ENCODE measurements at places on chromosomes 6 and 20.

GRCh38 chr20:30910937-30911725 is 346.3 kb upstream of the DEFB115 start:
- no peak for DNase-seq

- DNase-seq: no peak
These were observed 240.0 kb downstream of the FOXC1 start for GRCh38 chr6:1849691-1850090.

DNA sequence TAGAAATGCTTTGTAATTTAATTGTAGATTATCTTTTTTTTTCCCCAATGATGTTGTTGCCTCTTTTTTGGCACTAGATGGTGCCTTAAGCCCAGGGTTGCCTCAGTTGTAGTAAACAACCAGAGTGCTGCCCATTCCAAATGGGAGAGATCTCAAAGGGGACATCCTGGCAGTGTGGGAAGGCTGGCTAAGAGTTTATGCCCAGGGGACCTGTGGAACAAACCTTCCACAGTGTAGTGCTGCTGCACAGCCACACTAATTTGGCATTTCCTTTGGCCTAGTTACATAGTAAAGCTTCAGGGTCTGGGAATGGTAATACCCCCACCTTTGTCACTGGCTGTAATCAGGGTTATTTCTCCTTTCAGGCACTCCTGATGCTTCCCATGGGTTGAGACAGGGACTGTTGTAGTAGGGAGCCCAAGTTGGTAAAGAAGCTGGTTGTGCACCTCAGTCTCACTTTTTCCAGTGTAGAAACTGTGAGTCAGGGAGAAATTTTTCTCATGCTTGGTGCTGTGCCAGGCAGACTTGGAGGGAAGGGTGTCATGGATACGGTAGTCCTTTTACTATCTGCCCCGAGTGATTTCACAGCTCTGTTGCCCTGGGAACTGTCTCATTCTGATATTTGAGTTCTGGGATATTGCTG is 177.8 kb upstream of the ECI2 start:
- DNase-seq: no peak

DNA sequence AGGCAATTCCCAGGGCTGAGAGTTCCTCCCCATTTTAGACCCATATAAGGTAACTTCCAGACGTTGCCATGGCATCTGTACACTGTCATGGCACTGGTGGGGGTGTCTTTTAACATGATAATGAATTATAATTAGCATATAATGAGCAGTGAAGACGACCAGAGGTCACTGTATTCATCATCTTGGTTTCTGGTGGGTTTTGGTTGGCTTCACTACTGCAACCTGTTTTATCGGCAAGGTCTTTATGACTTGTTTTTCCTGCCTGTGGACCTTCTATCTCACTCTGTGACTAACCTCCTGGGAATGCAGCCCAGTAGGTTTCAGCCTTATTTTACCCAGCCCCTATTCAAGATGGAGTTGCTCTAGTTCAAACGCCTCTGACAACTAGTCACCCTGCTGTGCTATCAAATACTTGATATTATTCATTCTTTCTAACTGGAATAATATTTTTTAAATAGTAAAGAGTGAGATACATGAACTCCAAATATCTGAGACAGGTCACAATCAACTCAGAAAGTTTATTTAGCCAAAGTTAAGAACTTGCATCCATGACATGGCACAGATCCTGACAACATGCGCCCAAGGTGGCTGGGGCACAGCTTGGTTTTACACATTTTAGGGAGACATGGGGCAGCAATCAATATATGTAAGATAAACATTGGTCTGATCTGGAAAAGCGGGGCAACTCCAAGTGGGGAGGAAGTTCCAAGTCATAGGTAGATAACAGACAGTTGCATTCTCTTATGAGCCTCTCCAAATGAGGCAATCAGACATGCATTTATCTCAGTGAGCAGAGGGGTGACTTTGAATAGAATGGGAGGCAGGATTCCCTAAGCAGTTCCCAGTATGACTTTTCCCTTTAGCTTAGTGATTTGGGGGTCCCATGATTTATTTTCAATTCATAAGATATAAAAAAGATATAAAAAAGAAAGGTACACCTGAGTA is 1.2 kb upstream of the UFL1 start:
- DNase-seq: no peak

- no peak for DNase-seq
These were observed 92.6 kb downstream of the BFSP1 start for GRCh38 chr20:17438436-17439039.

DNA sequence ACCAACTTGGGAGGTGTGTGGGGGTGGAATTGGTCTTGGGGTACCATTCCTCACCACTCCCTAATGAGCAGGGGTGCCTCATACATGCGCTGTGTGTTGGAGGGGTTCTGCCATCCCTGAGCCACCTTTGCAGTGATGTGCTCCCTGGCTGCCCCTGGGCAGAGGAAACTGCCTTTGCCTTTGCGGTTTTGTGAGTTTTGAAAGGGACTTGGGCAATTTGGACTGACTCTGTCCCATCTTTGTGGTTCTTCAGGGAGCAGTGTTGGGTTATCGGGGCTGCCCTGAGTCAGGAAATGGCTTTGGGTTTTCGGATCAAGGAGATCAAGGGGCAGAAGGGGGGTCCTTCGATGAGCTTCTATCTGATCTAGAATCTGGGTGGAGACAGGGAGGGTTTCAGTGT is 3.9 kb upstream of the PHACTR3 start:
- DNase-seq: no peak

GRCh38 chr20:46228670-46229069 is 79.6 kb downstream of the CDH22 start:
- DNase-seq: no peak

DNA sequence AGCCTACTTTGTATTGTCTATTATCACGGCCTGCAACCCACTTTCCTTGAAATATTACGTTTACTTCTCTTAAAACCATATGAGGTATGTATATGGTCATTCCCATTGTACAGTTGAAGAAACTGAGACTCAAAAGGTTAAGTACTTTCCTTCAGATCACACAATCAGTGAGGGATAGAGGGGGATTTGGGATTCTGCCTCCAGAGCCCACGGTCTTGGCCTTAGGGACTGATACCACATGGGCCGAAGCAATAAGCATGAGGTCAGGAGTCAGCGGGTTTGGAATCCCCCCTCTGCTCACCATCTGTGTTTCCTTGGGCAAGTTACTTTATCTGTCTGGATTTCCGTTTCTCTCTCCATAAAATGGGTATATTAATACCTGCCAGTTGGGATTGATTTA is 19.4 kb upstream of the EPB41L1 start:
- no peak for DNase-seq

- DNase-seq: no peak
These were observed 34.5 kb upstream of the PCMTD2 start for GRCh38 chr20:64220891-64221527.

DNA sequence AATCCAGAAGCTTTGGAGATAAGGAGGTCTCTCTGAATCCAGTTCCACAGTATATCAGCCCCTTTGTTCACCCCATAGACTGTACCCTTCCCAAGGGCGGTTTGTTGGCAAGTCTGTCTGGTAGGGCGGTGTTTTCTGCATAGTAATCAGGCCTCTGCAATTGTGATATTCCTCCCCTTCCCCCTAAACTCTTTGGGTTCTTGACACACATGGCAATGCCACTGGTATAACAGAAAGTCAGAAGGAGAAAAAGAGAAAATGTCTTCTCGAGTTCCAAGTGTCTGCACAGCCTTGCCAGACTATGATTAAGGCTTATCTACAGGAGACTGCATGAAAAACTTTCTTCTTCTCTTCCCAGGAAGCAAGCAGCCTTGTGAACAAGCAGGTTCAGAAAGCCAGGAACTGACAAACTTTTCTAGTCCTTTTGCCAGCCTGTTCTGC is 45.6 kb downstream of the FOXO3 start:
- DNase-seq: no peak

DNA sequence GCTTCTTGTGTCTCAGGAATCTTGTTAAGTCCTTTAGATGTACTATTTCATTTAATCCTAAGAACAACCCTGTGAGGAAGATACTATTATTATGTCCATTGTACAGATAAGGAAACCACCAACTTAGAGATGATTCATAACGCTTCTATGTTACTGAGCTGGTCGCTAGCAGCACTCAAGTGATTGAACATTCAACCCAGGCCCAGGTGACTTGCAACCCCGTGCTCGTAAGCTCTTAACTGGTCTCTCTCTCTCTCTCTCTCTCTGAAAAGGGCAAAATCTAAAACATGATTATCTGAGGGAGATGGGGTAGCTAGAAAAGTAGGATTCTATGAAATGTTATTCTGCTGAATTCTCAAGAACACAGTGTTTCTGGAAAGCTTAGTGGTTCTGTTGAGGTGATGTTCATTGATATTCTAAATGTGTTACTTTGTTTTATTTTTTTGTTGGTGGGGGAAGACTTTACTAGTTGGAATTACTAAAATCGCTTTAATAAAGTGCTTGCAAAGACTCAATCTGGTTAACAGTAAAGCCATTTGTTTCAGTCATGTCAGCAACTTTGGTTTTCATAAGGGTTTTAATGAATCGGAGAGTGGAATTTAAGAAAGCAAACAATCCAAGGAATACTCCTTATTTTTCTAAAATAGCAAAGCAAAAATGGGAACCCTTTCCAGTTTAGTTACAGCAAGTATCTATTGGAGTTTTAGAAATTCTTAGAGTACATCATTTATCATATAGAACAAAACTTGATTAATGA is 265.0 kb upstream of the TAB2 start:
- no peak for DNase-seq

GRCh38 chr6:35381132-35381531 is 38.8 kb downstream of the PPARD start:
- no peak for DNase-seq

DNA sequence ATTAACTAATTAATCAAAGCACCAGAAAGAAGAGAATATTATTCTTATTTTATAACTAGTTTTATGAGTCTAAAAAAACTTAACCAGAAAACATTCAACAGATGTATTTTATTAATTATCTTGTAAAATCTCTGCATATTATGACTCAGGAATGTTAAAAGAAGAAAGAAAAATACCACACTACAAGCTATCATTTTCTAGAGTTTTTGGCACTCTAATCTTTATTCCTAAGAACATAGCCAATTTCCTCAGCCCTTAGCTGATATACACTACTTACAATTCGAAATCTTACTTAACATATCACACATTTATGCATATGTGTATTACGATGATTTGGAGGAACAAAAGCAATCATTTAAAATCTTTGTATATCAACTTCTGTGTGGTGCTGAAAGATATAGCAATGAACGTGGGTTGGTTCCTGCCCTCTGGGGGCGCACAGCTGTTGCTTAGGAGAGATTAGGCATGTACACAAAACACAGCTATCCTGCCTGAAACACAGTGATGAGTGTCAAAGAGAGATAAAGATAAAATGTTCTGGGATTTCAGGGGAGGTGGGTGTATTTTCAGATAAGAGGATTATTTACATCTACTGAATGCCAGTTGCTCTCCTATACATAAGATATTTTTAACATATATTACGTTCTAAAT is 404.5 kb downstream of the SYNE1 start:
- DNase-seq: no peak

DNA sequence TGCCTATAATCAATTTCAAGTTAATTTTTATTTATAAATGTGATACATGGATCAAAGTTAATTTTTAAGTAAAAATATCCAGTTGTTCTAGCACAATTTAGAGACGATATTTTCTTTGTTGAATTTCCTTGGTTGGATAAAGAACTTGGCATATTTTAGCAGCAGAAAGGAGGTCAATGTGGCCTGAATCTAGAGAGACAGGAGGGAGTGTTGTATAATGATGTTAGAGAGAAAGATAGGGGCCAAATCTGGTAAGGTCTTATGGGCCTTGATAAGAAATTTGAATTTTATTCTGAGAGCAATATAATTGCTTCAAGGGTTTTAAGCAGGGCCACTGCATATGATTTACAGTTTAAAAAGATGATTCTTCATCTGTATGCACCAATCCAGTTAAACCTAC is 79.4 kb upstream of the OGFRL1 start:
- no peak for DNase-seq

DNA sequence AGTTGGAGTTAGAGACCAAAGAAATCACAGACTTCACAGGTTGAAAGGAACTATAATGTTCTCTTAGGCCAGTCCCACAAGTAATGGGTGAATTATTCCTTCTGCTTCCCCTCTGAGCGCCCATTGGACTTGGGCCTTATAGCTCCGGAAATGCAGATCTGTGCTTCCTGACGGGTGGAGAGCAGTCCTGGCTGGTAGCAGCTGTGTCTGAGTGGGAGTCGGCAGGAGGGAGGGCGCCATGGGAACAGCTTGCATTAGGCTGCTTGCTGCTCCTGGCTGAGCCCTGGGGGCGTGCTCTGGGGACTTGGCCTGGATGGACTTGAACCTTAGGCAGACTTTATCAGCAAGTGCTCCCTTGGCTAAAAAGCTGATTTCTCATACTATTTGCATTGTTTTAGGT is 18.4 kb upstream of the NUP153 start:
- no peak for DNase-seq

DNA sequence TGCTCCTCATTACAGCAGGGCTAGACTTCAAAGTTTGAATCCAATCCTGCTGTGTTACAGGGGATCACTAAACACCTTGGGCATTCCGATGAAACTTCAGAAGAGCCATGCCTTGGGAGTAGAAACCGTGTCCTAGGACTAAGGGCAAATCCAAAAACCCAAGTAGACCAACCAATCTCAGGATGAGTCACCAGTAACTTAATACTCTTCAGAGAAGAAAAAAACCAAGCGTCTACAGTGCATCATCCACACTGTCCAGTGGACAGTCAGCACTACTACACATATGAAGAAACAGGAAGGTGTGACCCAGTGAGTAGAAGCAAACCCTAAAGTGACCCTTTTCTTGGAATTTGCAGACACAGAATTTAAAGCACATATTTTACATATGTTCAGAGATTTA is 39.5 kb upstream of the VAPB start:
- no peak for DNase-seq

DNA sequence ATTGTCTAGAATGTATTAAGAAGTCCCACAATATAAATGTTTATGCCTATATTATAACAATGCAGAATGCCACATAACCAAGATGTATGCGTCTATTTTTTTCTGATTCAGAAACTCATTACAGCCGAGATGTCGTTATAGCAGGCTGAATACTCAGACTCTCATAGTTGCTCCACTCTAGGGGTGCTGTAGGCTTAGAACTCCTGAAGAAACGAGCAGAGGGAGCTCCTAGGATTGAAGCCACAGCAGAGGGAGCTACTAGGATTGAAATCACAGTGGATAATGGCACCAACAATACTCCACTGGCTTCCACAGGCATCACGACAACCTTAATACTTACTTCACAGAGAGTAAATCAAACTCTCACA is 208.9 kb downstream of the KIF16B start:
- DNase-seq: no peak

DNA sequence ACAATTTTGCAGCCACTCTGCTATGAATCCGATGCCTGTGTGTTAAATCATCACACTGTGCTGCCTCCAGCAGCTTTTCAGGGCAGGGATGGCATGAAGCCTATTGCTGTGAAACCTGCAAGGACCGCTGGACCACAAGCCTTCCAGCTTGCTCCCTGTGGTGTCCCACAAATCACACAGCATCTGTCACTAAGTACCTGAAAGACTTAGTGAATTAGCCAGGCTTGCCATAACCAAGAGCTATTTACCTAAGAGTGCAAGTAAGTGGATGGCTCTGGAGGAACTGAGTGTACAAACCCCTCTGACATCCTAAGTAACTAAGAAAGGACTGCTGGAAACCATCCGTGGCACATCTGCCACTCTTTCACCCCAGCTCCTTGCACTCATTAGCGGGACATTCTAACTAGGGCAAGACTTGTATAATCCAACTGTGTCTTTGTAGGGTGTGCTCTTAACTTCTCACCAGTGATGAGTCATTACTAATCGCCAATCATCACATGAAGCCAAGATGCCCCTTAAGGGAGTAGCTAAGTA is 34.7 kb downstream of the FOXQ1 start:
- no peak for DNase-seq
